Germinal center (tissue), 1 donor: ENCODE measurements at places on chromosomes 2 and 18.

- no peak for DNase-seq
These were observed 1.8 kb downstream of the DPP4 start for GRCh38 chr2:162072181-162072702.

DNA sequence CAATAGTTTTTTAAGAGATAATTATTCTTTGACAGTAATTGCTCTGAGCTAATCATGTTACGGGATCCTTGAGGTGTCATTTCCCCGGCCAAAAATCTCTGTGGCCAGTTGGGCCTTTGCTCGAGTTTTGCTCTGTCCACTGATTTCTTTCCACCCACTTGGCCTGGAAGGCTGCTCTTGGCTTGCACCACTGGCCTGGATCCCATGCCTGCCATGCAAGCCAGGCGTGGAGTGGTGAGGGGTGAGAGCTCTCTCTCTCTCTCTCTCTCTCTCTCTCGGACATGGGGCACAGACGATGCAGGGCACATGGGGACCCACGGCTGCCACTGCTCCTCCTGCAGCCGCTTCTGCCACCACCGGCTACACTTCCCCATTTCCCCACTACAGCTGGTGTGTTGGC is 853.0 kb upstream of the GCFC2 start:
- DNase-seq: no peak

- no peak for DNase-seq
These were observed 163.9 kb downstream of the DDX1 start for GRCh38 chr2:15755528-15755927.

DNA sequence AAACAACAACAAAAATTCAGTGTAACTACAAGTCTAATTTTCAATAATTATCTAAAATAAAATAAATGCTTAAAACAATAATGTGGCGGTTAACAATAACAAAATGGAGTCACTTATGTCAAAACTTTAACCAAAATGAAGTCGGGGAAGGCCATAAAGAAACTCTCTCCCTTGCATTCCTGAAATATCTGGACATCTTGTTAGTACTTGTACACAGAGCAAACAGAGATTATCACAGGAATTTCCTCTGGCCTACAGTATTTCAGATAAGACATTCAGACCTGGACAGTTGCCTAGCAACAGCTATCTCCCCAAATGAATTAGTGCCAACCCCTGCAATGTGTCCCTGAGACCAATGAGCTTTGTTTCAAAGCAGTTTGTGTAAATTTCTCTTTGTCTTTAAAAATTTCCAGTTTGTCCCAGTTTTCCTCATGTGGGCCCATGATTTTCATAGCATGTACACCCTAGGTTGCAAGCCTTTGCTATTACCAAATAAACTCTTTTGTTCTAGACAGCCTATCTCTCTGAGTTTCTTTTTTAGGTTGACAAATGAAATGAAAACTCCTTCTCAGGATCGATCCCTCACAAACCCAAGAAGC is 68.6 kb downstream of the EXOC6B start:
- DNase-seq: no peak

- DNase-seq: peak; percentile 34
These were observed 159.1 kb upstream of the ALPP start for GRCh38 chr2:232219496-232219870.

DNA sequence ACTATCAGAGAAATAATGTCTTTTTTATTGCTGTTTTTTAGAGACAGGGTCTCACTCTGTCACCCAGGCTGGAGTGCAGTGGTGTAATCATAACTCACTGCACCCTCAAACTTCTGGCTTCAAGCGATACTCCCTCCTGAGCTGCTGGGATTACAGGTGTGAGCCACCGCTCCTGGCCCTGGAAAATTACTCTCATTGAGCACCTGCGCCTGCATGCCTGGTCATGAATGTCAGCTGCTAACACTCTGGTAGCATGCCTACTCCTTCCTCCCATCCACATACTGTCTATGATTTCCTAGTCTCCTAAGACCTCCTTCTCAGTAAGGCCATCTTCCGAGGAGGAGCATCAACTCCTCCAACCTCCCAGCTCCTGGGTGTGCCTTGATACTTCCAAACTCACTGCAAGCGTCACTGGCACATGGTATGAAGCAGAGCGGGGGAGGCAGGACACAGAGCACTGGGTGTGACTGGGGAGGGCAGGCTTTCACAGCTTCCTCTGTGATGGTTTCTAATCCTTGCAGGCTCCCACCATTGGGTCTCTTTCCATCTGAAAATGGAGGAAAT is 1.6 kb upstream of the MAP2 start:
- DNase-seq: no peak
